Lower leg skin (tissue), 4 donors: ENCODE measurements at places on chromosomes 11 and 22. TPM values are rescaled to one million over a fixed set of nuclear protein-coding genes. Genes with fewer than 3 reads are reported as not detected.

GRCh38 chr22:49937758-49938564 lies 19.5 kb downstream of the CRELD2 start:
- DNase-seq = no peak

GRCh38 chr11:72308226-72309073 lies 64.5 kb upstream of the PHOX2A start:
- DNase-seq = no peak

GRCh38 chr22:36566720-36567119 lies 37.8 kb upstream of the EIF3D start:
- DNase-seq = no peak

DNA sequence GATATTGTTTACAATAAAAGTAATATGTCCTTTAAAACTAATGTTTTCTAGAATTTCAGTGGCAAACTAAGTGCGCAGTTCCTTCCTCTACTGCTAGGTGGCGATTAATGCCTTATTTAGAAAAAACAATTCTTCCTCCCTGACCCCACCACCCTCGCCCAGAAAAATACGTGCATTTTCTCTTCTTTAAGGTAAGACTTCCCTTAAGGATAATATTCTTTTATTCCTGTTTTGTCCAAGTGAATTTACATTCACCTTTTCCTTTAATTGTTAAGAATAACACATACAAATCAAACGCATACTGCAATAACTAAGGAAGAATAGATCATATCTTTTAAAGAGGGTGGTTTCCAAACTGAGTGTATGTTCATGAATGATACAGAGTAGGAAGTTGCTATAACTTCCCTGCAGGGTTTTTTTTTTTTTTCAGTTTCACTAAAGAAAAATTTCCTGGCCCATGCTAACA lies 17.0 kb upstream of the PSMA1 start:
- no peak for DNase-seq

DNA sequence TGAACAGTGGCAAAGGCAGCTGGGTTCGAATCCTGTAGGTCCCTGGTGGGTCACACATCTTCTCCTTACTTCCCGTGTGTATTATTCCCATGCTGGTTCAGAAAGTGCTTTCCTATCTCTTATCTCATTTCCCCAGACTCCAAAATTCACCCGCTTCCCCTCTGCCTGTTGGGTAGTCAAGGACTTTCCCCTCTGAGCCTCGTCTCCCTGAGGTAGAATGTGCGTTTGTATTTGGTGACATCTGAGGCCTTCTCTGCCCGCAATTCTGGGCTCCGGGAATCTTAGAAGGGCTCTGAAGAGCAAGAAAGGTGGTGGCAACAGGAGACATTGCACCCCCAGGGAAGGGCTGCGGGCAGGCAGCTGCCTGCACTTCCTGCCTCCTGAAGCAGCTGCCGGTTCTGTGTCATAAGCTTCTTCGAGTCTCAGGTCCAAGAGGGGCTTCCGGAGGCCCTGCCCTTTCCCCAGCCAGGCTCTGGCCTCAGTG lies 5.9 kb downstream of the LRRC32 start:
- no peak for DNase-seq

DNA sequence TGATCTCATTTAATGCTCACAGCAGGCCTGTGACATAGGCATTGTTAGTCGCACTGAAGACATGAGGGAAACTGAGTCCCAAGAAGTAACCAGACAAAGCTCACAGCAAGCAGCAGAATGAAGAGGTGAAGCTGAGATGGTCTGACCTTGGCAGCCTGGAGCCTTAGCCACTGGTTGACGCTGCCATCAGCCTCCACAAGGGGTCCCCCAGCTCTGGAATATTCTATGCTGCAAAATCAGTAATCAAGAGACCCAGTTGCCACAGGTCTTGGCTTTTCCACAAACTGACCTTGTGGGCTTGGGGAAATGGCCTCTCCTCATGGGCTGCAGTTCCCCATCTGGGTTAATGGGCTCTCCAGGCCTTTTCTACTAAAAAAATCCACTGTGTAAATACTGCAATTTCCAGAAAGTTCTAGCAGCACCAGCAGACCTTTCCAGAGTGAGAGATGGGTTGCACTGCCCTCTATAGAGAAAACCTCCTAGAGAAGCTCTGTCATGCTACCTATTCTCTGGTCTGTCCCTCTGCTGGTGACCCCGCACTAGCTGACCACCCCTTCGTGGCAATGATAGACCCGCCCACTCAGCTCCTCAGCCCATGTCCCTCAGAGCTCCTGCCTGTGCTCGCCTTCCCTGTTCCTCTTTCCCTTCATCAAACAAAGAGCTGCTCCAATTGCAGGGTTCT lies 22.6 kb upstream of the ISX start:
- DNase-seq = no peak

GRCh38 chr11:27926981-27927481 lies 180.9 kb downstream of the KIF18A start:
- no peak for DNase-seq

- no peak for DNase-seq
These were observed 7.9 kb upstream of the NELL1 start for GRCh38 chr11:20661445-20661844.

- no peak for DNase-seq
These were observed 14.9 kb upstream of the HBE1 start for GRCh38 chr11:5284637-5285036.

- DNase-seq = no peak
These were observed 15.2 kb downstream of the TMPRSS5 start for GRCh38 chr11:113690619-113691569.

DNA sequence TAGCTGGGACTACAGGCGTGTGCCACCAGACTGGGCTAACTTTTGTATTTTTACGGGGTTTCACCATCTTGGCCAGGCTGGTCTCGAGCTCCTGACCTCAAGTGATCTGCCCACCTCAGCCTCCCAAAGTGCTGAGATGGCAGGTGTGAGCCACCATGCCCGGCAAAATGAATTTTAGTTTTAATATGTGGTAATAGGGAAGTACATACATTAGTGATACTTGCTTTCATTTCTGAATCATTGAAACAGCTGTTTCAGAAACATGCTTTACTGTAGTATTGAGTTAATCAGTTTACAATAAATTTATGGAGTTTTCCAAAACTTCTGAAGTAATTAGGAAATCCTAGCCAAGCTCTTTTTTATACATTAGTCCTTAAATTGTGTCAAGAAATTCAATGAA lies 15.6 kb downstream of the PCF11 start:
- DNase-seq = no peak

DNA sequence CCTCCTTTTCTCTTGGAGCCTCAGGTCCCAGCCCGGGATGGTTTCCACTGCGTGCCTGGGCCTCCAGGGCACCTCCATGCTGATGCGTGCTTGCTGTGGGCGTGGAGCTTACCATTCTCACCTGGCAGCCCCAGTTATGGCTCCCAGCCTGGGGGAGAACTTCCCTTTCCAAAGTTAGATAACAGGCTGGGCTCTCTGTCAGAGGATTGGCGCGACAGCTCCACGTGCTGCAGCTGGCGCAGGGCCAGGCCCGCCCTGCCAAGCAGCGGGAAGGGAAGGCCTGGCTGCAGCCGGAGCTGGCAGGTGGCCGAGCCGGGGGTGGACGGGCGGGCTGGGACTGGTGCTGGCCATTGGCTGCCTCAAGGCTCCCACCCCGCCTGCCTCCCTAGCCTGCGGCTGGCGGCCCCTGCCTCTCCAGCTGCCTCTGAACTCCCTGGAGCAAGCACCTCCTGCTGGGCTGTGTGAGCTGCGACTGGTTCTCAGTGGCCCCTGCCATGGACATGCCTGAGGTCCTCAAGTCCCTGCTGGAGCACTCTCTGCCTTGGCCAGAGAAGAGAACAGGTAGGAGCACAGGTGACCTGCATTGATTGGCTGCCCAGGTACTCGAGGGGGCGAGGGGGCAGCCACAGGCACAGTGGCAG lies 14.6 kb upstream of the TEF start:
- DNase-seq = peak; percentile 98

DNA sequence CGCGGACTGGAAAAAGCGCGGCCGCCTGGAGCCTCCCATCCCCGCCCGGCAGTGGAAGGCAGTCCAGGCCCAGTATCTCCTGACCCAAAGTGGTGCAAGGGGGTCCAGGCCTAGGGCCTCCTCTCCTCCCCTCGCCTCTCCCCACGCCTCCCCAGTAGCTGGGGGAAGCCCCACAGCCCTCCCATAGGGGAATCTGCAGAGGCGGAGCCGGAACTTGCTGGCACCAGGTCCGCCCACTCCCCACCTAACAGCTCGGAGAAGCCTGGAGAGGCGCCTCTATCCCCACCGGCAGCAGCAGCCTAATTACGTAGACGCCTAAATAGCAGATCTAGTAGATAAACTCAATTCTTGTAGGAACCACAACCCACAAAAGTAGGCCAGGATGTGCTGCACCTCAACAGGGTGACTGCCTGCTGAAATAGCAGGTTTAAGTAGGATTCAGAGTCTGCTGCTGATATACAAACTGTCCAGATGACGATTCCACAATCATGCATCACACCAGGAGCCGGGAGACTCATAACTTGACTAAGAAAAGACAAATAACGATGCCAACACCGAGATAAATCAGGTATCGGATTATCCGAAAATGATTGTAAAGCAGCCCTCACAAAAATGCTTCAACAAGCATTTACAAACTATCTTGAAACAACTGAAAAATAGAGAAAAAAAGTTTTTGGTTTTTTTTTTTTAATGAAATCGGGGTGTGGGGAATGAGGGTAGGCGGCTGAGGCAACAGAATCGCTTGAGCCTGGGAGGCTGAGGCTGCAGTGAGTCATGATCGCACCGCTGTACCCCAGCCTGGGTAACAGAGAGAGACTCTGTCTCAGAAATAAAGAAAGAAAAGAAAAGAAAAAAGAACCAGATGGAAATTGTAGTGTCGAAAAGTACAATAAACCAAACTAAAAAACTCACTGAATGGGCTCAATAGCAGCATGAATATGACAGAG lies 11.4 kb upstream of the BRD1 start:
- no peak for DNase-seq

DNA sequence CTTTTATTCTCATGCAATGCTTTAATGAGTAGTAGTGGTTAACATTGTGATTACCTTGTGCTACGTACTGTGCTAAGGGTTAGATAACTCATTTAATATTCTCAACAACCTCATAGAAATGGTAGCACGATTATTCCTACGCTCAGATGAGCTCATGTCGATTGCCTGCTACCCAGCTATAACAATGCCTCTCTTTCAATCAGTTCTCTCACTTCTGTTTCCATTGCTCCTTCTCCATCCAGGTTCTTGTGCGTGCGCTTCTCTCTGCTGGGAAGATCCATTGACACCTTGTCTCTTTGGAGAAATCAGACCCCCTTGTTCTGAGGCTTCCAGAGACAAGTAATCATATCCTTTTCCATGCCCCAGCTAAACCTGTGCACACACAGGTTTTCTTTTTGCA lies 120.8 kb downstream of the NECTIN1 start:
- no peak for DNase-seq

DNA sequence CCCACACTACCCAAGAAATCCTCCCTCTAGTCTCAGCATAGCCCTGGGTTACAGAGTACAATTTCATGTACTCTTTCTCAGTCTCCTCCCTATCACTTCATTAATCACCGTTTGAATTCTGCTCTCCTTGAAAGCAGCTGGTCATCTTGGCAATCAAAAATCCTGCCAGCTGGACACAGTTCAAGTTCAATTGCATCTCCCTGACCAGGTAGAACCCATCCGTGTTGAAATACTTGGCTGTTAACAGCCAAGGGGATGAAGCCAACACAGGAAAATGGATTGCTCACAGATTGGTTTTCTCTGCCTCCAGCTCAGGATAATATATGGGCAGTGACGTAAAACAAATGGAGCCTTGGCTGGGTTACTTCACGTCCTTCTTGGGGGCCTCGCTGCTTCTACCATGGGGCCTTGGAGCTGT lies 55.1 kb upstream of the GRK3 start:
- DNase-seq = no peak

GRCh38 chr22:21457023-21457787 lies 10.0 kb upstream of the TMEM191C start:
- DNase-seq = peak; percentile 70

DNA sequence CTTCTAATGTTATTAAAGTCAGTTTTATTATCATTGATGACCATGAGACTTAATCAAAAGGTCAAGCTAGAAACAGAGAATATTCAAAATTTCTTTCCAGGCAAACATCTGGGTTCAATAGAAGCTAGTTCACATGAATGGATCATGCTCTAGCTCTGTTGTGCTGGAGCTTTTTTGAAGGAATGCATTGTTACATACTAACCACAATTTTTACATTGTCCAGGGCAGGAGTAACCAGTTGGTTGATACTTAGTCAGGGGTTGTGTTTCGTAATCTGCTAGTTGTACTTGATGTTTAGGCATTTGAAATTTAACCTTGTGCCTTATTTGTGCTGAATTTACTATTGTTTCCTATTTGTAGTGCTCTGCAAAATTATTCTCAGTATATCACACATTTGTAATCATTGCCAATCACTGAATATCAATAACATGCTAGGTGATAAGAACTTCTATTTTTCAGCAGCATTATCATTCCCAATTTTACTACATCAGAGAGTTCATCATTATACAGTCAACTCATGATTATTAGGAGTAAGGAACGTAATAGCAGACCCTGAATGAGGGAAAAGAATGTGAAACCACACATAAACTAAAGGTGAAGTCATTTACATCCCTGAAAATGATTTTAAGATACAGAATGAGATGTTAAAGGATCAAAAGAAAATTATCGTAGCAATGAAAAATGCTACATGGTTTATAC lies 23.2 kb downstream of the NF2 start:
- DNase-seq = no peak

- DNase-seq = no peak
These were observed 262.9 kb downstream of the MN1 start for GRCh38 chr22:27538666-27539065.

DNA sequence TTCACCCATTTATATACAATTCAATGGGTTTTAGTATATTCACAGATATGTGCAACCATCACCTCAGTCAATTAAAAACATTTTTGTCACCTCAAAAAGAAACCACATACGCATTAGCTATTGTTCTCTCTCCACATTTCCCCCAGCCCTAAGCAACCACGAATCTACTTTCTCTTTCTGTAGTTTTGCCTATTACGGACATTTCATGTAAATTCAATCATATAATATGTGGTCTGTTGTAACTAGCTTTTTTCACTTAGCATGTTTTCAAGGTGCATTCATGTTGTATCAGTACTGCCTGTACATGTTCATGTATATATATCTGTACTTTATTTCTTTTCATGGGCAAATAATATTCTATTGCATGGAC lies 104.7 kb upstream of the RRM1 start:
- DNase-seq = no peak

- DNase-seq = no peak
These were observed 6.7 kb upstream of the CYTH4 start for GRCh38 chr22:37275622-37276021.

The OR8A1 gene
- total RNA-seq = not detected

The NCAPH2 gene
- 42.2 TPM for total RNA-seq

The NXPE2 gene
- total RNA-seq = not detected

The TRPM5 gene
- not detected for total RNA-seq

The CDC42BPG gene
- total RNA-seq = 40.3 TPM

The LARGE1 gene
- 11.8 TPM for total RNA-seq

The C11orf58 gene
- total RNA-seq = 151 TPM

The TMPRSS13 gene
- 124 TPM for total RNA-seq

The CYTH4 gene
- 1.9 TPM for total RNA-seq

The CDHR5 gene
- total RNA-seq = not detected

The RGL4 gene
- 0.39 TPM for total RNA-seq
